ENCODE measurements at places on chromosomes 2 and 18. TPM values are rescaled to one million over a fixed set of nuclear protein-coding genes. Genes with fewer than 3 reads are reported as not detected.

- no peaks in the 10 kb centered on the region for H3K27me3 ChIP-seq
- H3K36me3 ChIP-seq, result no peaks in the 10 kb centered on the region
- 0 out of 2 replicates have a peak, but pooled peaks cover 10% of the 10 kb centered on the region for H3K4me1 ChIP-seq
- H3K4me3 ChIP-seq, result no peak overlapping the region
- no peak overlapping the region for H3K27ac ChIP-seq
Measured at GRCh38 chr2:21423854-21424253, 300.1 kb downstream of the TDRD15 start.

DNA sequence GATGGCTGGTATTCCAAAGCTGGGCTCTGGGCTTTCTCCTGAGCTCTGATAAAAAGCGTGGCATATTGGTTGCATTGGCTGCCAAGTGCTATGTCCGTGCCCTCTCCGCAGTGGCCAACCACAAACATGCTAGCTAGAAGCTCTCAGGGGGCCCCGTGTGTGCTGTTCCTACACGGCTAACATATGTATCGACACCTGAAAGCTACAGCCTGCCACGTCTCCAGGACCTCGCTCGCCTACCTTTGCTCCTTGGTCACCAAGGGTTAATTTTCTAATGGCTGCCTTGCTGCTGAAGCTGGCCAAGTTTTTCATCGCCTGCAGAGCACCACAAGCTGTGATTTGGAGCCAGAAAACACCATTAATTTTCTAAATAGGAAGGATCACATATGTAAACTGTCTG lies 888.4 kb downstream of the BCL11A start:
- no peak overlapping the region for H3K4me3 ChIP-seq
- no peak for DNase-seq
- H3K27me3 ChIP-seq, result no peaks in the 10 kb centered on the region
- H3K27ac ChIP-seq, result no peak overlapping the region
- no peaks in the 10 kb centered on the region for H3K4me1 ChIP-seq
- no peaks in the 10 kb centered on the region for H3K36me3 ChIP-seq

DNA sequence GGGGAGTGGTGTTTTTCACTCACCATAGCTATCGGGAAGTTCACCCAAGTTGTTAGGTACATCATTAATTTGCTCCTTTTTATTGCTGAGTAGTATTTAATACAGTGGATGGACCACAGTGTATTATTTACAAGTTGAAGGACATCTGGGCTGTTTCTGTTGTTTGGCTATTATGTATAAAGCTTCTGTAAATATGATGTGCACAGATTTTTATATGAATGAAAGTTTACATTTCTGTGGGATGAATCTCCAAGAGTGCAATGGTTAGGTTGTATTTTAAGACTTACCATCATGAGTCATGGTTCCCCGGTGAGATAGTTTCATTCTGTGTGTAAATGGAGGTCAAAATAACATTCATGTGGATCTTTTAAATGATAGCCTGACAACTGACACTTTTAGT lies 337.4 kb downstream of the PTPRM start:
- H3K4me3 ChIP-seq, result no peak overlapping the region
- H3K4me1 ChIP-seq, result peaks cover 51% of the 10 kb centered on the region
- H3K27me3 ChIP-seq, result no peaks in the 10 kb centered on the region
- no peaks in the 10 kb centered on the region for H3K36me3 ChIP-seq
- H3K27ac ChIP-seq, result peak overlapping the region; percentile 73
- no peak for DNase-seq

- no peaks in the 10 kb centered on the region for H3K36me3 ChIP-seq
- no peaks in the 10 kb centered on the region for H3K27me3 ChIP-seq
- peak overlapping the region; percentile 40 for H3K27ac ChIP-seq
Measured at GRCh38 chr2:12303181-12304030, 413.3 kb upstream of the TRIB2 start.

GRCh38 chr2:79369127-79369526 lies 143.7 kb upstream of the CTNNA2 start:
- H3K27me3 ChIP-seq, result no peaks in the 10 kb centered on the region
- H3K36me3 ChIP-seq, result no peaks in the 10 kb centered on the region
- H3K4me1 ChIP-seq, result no peaks in the 10 kb centered on the region
- no peak overlapping the region for H3K4me3 ChIP-seq
- H3K27ac ChIP-seq, result no peak overlapping the region

GRCh38 chr18:12595571-12596255 lies 62.2 kb downstream of the SPIRE1 start:
- no peak overlapping the region for H3K4me3 ChIP-seq
- H3K27ac ChIP-seq, result no peak overlapping the region
- H3K36me3 ChIP-seq, result no peaks in the 10 kb centered on the region
- H3K4me1 ChIP-seq, result peaks cover 21% of the 10 kb centered on the region
- no peak for DNase-seq
- no peaks in the 10 kb centered on the region for H3K27me3 ChIP-seq

DNA sequence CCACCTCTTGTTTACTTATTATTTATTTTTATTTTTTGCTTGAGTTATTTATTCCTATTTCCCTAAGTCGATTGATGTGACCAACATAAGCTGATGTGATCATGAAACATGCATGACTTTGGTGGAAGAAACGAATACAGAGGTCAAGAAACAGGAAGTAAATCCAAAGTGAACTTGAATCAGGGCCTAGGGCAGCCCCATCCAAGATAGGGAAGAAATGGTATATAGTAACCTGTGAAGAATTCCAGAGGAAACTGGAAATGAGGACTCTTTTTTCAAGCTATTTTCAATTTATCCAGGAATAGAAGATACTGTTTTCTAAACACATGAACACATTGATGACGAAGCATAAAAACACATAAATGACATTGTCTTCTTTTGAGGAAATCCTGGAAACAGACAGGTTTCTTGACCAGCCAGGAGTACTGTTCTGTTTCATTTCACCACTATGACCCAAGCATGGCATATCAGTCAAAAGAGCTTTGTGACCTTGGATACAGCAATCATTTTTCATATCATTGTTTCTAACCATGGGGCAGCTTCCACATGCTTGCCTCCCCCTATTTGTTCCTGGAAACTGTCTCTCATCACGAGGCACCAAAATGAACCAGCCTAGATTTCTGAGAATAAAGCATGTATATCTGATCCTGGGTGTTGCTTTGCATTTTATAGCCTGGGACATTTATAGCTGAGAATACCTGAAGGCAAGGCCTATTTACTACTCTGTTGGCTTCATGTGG lies 9.1 kb upstream of the LCLAT1 start:
- no peaks in the 10 kb centered on the region for H3K36me3 ChIP-seq
- DNase-seq, result no peak
- H3K4me1 ChIP-seq, result peaks cover 32% of the 10 kb centered on the region

- peak; percentile 2 for DNase-seq
- no peaks in the 10 kb centered on the region for H3K36me3 ChIP-seq
- no peak overlapping the region for H3K27ac ChIP-seq
- no peaks in the 10 kb centered on the region for H3K4me1 ChIP-seq
Measured at GRCh38 chr2:180472133-180472532, 465.0 kb upstream of the CWC22 start.

- H3K36me3 ChIP-seq, result no peaks in the 10 kb centered on the region
- H3K27ac ChIP-seq, result no peak overlapping the region
- no peak for DNase-seq
- peaks cover 14% of the 10 kb centered on the region for H3K4me1 ChIP-seq
Measured at GRCh38 chr2:72682061-72682460, 143.8 kb downstream of the EXOC6B start.

DNA sequence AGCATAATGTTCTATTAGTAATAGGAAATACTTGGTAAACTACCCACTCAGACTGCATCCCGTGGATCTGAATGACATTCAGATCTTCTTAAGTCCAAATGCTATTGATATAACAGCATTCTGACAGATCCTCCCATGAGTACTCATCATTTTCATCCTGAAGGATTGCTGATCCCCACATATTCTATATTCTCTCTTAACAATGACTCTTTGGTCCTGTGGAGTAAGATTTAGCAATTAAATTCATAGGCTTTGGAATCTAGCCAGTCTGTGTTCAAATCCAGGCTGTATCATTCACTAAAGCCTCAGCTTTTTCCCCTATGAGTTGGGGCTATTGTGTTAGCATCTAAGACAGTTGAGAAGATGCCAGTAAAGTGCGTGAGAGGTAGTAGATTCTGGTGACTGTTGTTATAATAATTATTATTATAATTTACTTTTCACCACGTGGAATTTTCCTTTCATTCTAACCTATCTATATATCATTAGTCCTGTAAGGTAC lies 591.3 kb upstream of the SYT4 start:
- no peak overlapping the region for H3K27ac ChIP-seq
- DNase-seq, result no peak
- no peak overlapping the region for H3K4me3 ChIP-seq
- no peaks in the 10 kb centered on the region for H3K27me3 ChIP-seq
- H3K4me1 ChIP-seq, result no peaks in the 10 kb centered on the region

DNA sequence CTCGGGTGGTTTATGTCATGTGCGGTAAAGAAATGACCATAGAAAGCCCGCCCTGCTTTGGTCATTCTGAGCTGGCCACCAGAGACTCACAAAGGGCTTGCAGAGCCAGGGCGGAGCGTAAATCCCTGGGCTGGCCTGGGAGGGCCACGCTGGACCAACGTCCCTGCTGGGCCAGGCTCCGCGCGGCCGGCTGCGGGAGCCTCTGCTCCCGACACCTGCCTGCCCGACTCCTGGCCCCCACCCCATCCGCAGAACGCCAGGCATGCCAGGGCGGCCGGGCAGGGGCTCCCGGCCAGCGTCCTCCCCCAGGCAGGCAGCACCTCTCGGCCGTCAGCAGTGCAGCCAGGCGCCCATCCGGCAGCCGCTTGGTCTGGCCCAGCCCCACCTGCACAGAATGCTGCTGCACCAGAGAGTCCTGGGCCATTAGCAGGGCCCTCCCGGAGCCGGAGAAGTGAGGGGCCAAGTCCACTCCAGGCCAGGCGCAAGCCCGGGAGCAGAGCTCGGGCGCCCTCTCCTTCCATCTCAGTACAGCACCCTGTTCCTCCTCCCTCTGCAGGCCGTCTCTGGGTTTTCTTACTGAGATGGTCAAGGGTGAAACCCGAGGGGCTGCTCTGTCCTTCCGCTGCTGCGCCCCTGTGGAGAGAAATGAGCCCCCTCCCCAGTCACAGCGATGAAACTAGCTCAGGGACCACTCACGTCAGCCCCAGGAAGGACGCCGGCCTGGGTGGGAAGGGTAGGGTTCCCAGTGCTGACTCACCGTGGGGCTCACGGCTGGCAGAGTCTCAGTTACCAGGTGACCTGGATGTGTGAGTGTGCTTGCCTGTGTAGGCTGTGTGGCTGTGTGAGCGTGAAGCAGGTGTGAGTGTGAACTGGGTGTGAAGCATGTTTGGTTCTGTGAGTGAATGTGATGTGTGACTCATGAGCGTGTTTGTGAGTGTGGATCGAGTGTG lies 83.3 kb downstream of the PTGR3 start:
- no peak overlapping the region for H3K4me3 ChIP-seq
- H3K36me3 ChIP-seq, result no peaks in the 10 kb centered on the region
- no peaks in the 10 kb centered on the region for H3K27me3 ChIP-seq
- DNase-seq, result no peak

DNA sequence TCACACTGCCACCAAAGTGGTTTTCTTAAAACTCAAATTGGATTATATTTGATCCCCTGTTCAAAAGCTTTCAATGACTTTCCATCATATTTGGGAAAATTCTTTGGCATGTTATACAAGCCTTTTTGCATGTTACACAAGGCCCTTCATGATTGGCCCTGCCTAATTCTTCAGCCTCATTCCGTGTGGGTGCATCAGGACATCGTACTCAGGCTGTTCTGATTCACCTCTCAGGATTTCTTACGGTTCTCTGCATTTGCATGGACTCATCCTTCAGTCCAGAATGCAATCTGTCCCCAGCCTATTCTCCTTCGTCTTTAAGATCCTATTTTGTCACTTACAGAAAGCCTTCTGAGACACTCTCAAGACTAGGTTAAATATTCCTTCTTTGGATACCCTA lies 107.8 kb downstream of the LYPD1 start:
- DNase-seq, result no peak
- H3K4me3 ChIP-seq, result no peak overlapping the region
- no peaks in the 10 kb centered on the region for H3K4me1 ChIP-seq

- peaks cover 31% of the 10 kb centered on the region for H3K4me1 ChIP-seq
- peaks cover 18% of the 10 kb centered on the region for H3K36me3 ChIP-seq
- no peak for DNase-seq
- H3K27me3 ChIP-seq, result no peaks in the 10 kb centered on the region
- H3K27ac ChIP-seq, result peak overlapping the region; percentile 23
- H3K4me3 ChIP-seq, result no peak overlapping the region
Measured at GRCh38 chr18:55515941-55516710, 71.9 kb downstream of the TCF4 start.

DNA sequence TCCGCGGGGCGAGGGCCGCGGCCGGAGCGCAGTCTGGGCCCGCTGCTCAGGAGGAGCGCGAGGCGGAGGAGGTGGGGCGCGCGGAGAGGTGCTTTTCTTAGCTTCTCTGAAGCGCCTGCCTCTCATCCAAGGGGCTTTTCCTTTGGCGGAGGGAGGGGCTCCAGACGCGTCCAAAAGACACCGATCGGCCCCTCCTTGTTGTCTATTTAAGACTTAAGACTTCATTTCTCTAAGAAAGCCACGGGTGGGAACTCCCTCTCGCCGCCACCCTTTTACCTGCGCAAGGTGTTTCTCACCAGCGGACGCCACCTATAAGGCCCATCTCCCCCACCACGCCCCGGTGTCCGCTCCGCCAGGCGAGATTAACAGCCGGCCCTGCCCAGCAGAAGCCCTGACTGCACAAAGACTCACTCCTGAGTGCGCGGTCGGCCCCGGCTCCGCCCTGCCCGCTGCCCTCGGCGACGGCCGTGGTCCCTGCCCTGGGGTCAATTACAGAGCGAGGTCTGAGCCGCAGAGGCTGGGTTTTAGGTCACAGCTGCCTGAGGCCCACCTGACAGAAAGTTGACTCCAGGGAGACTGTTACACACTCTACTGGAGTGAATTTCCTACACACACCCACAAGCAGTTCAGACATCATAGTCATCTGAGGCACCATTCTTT lies at the start of gene DSC2:
DSC2 (minus strand) TSS at position 397 of the 660 bp plus-strand sequence. CDS start 450 bp downstream, outside the sequence.
- H3K36me3 ChIP-seq, result no peaks in the 10 kb centered on the region
- no peaks in the 10 kb centered on the region for H3K4me1 ChIP-seq
- H3K27ac ChIP-seq, result no peak within 1 kb of the TSS
- no peak for DNase-seq
- H3K4me3 ChIP-seq, result peak within 1 kb of the TSS; percentile 42
- peaks cover 14% of the 10 kb centered on the region for H3K27me3 ChIP-seq

GRCh38 chr18:58785171-58785805 lies 79.4 kb upstream of the ZNF532 start:
- H3K27ac ChIP-seq, result peak overlapping the region; percentile 99
- H3K36me3 ChIP-seq, result no peaks in the 10 kb centered on the region
- H3K27me3 ChIP-seq, result no peaks in the 10 kb centered on the region
- DNase-seq, result peak; percentile 90
- peaks cover 69% of the 10 kb centered on the region for H3K4me1 ChIP-seq
- no peak overlapping the region for H3K4me3 ChIP-seq

- no peaks in the 10 kb centered on the region for H3K27me3 ChIP-seq
- H3K4me1 ChIP-seq, result no peaks in the 10 kb centered on the region
- H3K27ac ChIP-seq, result no peak overlapping the region
- H3K36me3 ChIP-seq, result no peaks in the 10 kb centered on the region
- H3K4me3 ChIP-seq, result no peak overlapping the region
Measured at GRCh38 chr18:73119574-73119973, 251.8 kb upstream of the NETO1 start.

C1QL2 gene
- total RNA-seq, result not detected

GKN1 gene
- total RNA-seq, result not detected

PKDCC gene
- total RNA-seq, result 60.1 TPM

KCNIP3 gene
- total RNA-seq, result 0.47 TPM

ERBB4 gene
- total RNA-seq, result not detected

DLGAP1 gene
- not detected for total RNA-seq

AQP12B gene
- total RNA-seq, result not detected

All from SJSA1 (cell line).